HuH-7 (cell line): ENCODE measurements at places on chromosomes 7 and 10.

DNA sequence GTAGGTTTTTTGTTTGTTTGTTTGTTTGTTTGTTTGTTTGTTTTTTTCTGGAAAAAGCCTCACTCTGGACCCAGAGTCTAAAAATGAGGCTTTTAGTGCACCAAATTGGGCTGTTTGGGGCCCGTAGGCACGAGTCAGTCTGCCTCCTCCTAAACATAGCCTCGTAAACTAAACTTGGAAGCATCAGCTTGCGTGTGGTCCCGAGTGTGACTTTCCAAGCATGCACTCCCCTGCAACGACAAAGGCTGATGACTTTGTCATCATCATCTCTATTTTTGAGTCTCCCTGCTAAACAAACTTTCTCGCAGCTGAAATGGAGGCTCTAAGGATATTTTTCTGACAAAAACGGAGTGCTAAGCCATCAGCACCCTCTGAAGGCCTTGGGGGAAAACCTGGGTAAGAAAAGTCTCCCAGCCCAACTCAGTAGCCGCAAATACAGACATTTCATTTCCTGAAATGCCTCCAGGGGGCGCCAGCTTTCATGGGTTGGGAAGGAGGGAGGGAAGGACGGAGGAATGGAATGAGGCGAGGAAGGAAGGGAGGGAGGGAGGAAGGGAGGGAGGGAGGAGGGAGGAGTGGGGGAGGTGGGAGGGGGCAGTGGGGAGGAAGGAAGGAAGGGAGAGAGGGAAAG lies 245.9 kb downstream of the KCNMA1 start:
- DNase-seq, result peak; percentile 36

GRCh38 chr7:98399890-98400541 lies 874 bp downstream of the BAIAP2L1 start:
- no peak for DNase-seq

GRCh38 chr10:78286186-78286585 lies 252.5 kb downstream of the RPS24 start:
- DNase-seq, result no peak

GRCh38 chr10:110764378-110764777 lies 107.3 kb upstream of the PDCD4 start:
- DNase-seq, result no peak

- no peak for DNase-seq
These were observed 310.2 kb downstream of the TNS3 start for GRCh38 chr7:47271749-47272148.
